ENCODE measurements at places on chromosomes 16 and 17.

- DNase-seq, result no peak
Observed at GRCh38 chr17:34408439-34408838, 45.4 kb upstream of the CCL1 start.

GRCh38 chr17:58577696-58578095 lies 63.3 kb upstream of the MTMR4 start:
- no peak for DNase-seq

DNA sequence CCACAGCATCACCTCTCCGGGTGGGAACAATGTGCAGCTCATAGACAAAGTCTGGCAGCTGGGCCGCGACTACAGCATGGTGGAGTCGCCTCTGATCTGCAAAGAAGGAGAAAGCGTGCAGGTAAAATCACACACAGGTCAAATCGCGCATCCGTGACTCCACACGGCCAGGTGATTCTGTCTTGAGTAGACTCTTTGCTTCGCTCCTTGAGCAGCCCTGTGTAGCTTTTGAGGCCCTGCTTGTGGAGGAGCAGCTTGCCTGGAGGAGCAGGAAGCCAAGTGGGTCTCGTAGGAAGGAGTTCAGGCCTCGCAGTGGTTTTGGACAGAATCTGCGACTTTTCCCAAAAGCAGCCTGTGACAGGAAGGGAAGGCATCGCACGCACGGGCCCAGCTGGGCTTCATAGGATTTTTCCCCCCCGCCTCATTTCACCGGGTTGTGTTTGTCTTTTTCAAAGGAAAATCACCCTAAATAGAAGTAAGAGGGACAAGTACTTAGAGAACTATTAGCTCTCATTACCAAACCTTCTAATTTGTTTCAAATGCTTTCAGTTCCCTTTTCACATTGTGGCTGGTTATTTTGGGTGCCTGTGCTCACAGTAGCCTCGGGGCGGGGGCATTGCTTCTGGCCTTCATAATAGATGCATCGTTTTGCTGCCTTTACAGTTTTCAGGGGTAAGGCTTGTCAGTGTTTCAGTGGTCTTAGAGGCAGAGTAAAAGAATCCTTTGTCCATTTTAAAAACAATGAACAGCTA lies 71.5 kb downstream of the SEC14L1 start:
- no peak for DNase-seq

DNA sequence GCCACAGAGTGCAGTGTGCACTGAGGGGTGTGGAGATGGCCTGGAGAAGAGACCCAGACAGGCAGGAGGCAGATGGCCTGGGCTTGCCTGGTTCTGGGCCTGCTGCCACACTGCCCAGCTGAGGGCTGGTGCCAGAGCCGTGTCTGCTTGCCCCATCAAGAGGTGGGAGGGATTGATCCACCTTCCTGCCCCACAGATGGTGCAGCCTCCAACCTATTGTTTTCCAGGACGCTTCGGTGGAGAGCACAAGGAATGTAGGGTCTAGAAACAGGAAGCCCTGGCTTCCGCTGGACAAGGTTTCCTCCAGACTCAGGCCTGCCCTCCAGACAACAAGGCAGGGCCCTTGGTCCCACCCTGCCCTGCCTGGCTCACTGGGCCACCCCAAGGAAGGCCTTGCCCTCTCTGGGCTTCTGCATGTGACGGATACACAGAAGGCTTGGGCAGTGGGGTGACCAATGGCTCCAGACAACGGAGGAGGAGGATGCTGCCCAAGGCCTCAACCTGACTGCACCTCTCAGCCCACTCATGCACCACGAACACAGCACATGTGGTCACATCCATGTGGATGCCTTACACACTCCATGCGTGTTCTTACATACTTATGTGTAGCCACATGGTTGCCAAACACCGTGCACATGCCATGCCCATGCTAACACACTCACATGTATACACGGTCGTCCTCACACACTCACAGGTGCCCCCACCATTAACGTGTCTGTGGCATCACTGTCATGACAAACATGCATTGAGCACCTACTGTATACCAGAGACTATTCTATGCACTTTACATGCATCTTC lies 6.5 kb upstream of the CDH5 start:
- DNase-seq, result no peak

DNA sequence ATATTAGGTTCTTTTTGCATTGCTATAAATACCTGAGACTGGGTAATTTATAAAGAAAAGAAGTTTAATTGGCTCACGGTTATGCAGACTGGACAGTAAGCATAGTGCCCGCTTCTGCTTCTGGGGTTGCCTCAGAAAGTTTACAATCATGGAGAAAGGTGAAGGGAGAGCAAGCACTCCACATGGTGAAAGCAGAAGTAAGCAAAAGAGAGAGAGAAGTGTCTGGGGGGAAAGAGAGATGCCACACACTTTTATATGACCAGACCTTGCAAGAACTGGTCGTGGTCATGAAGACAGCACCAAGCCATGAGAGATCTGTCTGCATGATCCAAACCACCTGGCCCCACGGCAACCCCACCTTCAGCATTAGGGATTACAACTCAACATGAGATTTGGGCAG lies 45.4 kb downstream of the KCNJ16 start:
- DNase-seq, result no peak

DNA sequence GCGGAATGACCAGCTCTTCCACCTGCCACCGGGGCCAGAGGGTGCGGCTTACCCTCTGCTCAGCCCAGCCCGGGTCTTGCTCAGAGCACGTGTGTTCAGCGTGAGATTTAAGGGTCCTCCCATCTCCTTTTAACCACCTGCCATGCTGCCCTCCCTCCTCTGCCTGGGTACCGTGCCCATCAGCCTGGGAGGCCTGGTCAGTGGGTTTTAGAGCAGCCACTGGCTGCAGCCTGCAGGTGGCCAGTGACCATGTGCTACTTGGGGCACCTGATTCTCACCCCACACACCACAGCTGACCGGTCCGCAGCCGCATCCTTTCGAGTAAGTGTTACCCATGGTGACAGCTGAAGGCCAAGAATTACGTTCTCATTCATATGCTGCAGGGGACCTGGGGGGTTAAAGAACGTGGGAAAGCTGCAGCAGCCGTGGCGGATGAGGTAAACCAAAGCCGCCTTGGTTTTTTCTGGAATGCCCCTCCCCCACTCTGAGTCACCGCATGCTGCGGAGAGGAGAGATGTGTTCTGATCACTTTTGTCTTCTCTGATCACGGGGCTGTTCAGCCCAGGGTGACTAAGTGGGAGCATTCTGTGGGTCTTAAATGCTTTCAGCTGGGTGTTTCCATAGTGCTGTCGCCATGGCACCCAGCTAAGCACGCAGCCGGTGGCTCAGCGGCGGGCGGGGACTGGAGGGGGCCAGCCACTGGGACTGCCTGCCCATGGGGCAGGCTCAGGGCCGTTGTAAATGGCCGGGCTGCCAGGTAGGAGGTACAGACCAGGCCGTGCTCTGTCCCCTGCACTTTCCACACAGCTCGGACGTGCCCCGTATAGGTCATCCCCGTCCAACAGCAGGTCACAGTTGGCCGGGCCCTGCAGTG lies 59.8 kb downstream of the BAIAP2 start:
- peak; percentile 82 for DNase-seq

GRCh38 chr16:73845238-73846006 lies 451.2 kb upstream of the PSMD7 start:
- no peak for DNase-seq

- no peak for DNase-seq
Observed at GRCh38 chr17:54544249-54544648, 356.4 kb upstream of the TOM1L1 start.

DNA sequence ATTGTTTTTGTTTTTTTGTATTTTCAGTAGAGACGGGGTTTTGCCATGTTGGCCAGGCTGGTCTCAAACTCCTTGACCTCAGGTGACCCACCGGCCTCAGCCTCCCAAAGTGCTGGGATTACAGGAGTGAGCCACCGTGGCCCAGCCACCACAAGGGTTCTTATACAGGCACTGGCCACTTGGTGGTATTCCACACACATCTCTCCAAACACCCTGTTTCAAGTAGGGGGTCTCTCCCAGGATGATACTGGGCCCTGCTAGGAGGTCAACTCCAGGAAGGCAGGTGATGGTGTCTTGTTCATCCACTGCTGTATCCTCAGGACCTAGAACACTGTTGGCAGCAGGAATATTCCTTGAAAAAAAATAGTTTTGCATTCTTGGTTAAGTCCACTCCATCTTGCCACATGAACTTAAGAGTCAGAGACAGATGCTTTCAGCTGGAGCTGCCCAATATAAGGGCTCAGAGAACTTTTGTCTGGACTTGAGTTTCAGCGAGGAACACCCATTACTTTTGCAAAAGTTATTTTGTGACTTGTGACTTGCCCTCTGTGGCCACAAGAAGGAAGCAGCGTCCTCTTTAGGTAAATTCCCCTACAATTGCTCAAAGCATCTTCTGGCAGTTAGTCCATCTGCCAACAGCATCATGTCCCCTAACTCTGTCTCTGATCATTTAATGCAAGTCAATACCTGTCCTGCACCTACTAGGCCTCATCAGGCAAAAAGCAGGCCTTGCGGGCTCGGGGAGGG lies 7.4 kb upstream of the EEF2K start:
- DNase-seq, result no peak

DNA sequence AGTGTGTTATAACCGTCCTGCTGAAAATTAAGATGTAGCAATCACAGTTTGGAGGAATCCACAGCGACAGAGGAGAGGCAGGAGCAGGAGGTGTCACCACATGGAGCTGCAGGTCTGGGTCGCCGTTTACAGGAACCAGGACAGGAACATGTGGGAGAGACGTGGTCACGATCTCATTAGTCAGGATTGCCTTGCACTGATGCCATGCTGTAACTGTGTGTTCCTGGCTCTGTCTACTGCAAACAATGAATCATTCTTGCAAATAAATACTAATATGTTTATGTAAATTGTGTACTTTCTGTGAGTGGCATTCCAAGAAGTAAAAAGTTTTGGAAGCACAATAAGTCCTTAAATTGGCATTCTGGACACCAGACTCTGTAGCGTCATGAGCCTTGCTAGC lies 271.8 kb downstream of the CPPED1 start:
- DNase-seq, result no peak

- no peak for DNase-seq
Observed at GRCh38 chr17:17231621-17232302, 5.2 kb downstream of the FLCN start.

GRCh38 chr16:49085686-49086085 lies 196.0 kb downstream of the CBLN1 start:
- DNase-seq, result no peak

GRCh38 chr17:29862951-29863350 lies 67.1 kb downstream of the SSH2 start:
- DNase-seq, result no peak

DNA sequence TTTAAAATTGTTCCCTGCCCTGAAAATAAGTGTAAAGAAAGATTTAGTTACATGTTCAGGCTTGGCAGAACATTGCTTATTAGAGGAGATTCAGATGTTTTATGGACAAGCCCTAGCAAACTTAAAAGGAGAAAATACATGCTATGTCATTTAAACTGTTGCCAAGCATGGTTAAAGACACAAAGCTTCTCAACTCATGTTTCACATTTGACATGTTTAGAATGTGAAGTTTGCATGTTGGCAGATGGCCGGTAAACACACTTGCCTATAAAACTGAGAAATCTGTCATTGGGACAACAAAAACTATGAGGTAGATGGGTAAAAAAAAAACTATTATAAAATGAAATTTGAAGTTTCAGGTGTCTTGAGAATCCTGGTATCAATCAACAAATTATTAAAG lies 5.8 kb downstream of the KRTAP29-1 start:
- no peak for DNase-seq

- DNase-seq, result no peak
Observed at GRCh38 chr17:63431939-63432804, 13.9 kb downstream of the CYB561 start.

DNA sequence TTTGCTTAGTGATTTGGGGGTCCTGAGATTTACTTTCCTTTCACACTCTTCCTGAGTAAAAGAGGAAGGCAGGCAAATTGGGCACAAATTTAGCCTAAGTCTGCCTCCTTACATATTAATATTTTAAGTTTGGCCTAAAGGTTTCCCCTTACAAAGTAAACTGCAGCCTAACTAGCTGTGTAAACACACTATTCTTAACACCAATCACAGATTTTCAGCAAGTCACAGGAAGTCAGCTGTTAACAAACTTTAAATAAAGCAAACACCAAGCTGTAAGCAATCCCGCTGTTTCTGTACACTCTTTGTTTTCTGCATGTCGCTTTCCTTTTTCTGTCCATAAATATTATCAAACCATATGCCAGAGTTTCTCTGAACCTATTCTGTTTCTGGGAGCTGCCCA lies 45.1 kb upstream of the ABCC11 start:
- DNase-seq, result no peak

DNA sequence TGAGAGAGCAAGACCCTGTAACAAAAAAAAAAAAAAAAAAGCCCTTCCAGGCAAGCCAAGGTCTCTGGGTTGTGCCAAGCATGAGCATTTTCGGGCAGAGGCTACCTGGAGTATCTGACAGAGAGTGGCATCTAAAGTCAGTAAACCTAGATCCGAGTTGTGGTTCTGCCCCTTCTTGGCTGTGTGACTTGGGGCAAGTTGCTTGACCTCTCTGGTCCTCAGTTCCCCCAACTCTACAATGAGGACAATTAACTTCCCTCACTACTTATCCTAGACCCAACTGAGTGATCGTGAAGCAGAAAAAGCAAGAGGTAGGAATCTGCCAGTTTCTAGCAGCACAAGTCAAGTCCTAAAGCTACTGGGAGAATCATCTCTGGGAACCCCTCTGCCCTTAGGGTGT lies 34.4 kb downstream of the TMEM186 start:
- DNase-seq, result no peak

DNA sequence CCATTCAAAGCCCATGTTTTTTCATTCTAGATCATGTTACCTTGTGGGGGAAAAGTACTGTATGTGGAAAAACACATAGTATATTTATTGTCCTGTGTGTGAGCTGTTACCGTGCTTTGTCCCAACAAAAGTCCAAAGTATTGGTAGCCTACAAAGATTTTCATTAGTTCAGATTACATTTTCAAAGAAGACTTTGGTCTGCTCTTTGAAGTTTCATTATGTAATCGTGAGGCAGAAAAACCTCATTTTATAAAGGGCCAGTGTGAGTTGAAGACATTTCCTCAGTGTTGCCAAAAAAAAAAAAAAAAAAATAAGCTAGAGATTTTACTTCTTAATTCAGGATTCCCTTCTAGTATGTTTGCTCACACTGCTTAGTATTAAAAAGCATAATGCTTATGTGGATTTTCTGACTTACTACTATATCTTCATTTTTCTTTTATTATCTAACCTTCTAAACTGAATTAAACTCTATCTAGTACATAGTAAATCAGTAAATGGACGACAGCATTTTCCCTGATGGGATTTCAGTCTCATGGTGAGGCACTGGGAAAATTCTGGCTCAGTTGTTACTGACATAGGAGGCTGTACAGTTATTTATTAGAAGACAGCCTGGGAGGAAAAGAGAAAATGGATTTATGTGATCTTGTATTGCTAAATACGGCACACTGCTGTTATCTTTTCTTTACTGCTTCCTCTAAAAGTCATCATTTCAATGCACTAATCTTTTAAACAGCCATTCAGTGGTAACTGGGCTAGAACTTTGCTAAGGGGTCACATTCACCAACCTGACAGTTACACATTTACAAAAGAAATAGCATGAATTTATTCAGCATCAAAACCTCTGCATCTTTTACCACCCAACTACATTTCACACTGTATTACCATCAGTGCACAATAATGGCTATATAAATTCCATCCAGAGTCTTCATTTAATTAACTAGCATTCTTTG lies 100.6 kb downstream of the STXBP4 start:
- DNase-seq, result no peak

Data from CD8-positive, alpha-beta T cell (primary cell).